ENCODE measurements at places on chromosomes 11 and 22.

DNA sequence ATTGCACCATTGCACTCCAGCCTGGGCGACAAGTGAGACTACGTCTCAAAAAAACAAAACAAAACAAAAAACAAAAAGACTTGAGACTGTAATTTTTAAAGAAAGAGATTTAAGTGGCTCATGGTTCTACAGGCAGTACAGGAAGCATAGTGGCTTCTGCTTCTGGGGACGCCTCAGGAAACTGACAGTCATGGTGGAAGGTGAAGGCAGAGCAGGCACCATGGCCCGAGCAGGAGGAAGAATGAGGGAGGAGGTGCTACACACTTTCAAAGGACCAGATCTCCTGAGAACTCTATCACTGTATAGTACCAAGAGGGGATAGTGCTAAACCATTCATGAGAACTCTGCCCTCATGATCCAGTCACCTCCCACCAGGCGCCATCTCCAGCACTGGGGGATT lies 52.0 kb downstream of the CBL start:
- DNase-seq: no peak

DNA sequence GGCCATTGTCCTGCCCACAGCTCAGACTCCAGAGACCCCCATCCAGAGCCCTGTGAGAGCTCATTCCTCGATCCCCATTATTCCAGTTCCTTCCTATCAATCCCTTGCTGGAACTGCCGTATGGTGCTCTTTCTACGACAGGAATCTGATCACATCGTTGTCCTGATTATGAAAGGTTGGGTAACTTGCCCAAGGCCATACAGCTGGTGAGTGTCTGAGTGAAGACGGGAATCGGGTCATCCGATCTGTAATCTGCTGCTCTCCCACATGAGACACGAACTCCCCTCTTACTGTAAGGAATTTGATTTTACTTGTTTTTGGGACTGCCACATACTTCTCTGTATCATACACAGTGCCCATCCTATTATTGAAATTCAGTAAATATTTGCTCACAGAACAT lies 149.1 kb downstream of the OPCML start:
- no peak for DNase-seq

DNA sequence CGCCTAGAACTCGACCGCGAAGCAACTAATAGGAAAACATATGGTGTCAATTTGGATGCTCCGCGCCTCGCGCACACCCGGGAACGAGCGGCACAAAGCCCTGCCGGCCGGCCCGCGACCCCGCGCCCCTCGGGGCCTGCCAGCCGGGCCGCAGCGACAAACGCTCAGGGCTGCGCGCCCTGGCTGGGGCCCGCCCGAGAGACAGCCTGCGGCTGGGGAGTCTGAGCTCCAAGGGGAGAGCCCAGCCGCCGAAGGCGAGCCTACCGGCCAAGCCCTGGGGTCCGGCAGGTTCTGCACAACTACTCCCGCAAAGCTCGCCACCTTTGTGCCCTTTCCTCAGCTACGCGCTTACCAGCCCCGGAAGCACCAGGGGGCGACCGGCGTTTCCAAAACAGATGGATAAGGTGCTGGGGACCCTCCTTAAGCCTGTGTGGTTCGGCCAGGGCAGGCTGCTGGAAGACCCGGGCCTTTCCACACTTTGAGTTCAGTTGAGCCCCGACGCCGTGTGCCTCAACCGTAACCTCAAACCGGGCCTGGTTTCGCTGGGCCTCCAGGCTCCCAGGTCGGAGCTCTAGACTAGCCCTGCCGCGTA lies 6.0 kb downstream of the PAX6 start:
- DNase-seq: no peak

DNA sequence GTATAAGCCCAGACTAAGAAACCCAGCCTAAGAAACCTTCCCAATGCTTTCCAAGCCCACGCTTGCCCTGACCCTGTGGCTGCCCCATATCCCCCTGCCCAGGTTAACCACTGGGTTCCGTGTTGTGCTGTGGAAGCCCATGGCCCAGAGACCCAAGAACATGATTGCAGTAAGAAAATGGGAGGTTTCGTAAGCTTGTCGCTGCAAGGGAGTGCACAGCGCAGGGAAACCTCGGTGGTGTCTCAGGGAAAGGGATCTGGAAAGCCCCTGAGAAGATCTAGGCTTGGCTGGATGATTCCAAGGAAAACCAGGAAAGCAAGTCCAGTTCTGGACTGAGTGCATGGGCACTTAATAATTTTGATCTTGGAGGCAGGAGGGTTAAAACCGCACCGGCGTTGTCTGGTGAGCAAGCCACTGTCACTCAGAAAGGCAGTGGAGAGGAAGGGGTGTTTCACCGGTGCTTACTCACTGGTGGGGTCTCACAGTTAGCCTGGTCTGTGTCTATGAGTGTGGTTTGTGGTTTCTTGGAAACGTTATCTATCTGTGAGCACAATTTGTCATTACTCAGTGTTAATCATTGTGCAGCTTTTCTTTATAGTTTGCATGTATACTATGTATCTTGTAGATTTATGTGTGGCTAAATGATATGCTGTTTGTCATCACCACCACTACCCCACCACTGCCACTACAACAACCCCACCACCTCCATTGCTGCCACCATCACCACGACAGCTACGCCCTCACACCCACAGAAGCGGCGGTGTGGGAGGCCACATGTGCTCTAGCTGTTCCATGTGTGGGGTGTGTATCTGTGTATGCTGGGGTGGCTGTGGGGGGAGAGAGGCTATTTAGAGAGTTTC lies 53.3 kb upstream of the PRDM11 start:
- DNase-seq: no peak

DNA sequence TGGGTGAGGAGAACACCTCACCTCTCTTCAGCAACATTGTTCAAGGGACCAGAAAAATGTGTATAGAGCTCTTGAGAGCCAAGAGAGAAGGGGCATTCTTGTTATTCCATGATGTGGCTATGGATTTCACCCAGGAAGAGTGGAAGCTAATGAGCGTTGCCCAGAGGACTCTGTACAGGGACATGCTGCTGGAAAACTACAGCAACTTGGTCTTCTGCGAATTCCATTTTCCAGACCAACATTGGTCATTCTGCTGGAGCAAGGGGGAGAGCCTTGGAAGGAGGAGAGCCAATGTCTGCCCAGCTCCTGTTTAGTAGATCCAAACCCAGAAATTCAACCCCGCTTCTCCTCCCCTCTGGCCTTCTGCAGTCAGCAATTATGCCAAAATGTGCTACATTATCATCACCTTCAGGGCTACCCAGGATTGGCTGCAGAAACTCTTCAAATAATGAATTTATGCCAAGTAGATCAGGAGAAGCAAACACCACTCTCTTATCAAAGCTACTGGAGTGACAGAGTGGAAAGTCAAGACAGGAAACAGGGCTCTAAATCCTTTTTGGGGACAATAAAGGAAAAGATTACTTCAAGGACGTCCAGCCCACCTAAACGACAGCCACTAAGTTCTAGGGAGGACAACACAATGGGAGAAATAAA lies 707.5 kb upstream of the LUZP2 start:
- no peak for DNase-seq

DNA sequence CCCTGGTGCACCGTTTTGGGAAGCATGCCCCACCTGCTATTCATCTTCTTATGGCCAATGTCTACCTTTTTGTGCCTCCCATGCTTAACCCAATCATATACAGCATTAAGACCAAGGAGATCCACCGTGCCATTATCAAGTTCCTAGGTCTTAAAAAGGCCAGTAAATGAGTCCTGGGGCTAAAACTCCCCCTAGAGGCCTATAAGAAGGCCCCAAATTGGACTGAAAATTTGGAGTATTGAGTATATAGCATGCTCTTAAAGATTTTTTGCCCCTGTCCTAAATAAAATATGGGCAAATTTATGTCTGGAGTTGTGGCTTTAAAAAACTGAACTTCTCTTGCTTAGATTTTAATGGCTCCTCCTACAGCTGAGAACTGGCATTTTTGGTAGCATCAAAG lies 6.6 kb downstream of the OR51M1 start:
- DNase-seq: no peak

DNA sequence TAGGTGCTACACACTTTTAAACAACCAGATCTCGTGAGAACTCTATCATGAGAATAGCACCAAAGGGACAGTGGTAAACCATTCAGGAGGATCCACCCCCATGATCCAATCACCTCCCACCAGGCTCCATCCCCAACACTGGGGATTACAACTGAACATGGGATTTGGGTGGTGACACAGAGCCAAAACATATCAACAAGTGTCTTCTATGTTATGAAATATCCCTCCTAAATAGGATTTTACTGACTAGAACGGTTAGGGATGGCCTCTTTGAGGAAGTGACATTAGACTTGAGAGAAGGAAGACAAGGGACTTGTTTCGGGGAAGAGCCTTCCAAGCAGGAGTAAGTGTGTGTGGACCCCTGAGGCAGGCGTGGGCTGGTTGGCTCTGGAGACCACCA lies 11.9 kb upstream of the MRPL11 start:
- no peak for DNase-seq

DNA sequence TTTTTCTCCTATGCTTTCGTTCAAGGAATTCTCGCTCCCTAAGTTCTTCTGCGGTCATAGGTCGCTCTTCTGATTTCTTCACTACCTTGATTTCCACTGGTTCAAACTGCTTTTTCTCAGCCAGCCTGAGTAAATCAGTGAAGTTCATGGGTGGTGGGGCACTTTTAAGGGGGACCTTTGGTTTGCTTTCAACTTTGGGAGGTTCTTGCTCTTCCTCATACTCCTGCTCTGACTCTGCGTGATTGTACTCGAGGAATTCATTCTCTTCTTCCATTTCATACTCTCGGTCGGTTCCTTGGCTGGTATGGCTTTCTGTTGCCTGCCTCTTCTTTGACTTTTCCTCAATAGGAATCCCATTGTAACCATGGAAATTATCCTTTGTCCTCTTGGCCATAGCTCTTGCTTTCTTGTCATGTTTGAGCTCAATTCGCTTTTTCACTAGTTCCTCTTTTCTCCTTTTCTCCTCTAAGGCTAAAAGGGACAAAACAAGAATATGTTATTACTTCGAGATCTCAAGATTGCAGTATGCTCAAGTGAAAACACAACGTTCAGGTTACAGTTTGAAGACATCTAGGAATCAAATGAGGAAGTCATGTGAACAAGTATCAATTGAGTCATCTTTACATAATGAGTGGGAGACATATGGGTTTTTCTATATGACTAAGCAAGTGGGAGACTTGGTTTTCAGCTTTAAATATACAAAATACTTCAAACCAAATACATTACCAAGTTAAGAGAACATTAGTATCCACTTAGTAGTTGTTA lies 16.2 kb downstream of the MISFA start:
- no peak for DNase-seq

- DNase-seq: no peak
These were observed 101.8 kb upstream of the SORL1-AS1 start for GRCh38 chr11:121554552-121554951.

DNA sequence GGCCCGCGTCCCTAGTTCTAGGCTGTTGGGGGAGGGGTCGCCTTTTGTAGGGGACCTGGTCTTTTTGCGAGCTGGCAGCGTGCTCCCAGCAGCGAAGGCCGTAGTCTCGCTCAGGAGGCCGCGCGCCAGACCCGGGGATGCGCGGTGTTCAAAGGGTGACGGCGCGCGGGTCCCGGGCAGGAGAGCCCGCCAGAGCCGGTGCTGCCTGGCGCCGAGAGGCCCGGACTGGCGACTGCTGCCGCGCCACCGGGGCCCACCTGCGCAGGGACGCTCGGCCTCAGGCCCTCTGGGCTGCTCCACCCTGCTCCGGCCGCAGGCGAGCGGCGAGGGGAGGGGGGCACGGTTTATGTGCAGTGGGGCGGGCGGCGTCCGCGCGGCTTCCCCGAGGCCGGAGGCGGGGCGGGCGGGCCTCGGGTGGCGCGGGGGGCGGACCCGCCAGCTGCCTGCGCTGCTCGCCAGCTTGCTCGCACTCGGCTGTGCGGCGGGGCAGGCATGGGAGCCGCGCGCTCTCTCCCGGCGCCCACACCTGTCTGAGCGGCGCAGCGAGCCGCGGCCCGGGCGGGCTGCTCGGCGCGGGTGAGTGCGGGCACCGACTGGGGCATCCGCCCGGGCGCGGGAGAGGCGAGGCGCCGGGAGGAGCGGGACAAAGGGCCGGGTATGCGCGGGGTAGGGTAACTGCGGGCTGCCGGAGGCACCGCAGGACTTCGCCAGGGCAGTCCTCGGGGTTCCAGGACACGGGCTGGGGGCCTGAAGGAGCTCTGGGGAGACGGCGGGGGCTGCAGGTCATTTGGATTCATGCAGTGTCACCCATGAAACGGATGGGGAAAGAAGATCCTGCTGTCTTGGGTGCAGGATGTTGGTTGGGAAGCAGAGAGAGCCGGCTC lies at the start of gene PRSS23:
TSS of gene PRSS23 (plus strand) at position 467 of the 884 bp plus-strand sequence. CDS start 7,102 bp downstream, outside the sequence.
- DNase-seq: peak; percentile 35

DNA sequence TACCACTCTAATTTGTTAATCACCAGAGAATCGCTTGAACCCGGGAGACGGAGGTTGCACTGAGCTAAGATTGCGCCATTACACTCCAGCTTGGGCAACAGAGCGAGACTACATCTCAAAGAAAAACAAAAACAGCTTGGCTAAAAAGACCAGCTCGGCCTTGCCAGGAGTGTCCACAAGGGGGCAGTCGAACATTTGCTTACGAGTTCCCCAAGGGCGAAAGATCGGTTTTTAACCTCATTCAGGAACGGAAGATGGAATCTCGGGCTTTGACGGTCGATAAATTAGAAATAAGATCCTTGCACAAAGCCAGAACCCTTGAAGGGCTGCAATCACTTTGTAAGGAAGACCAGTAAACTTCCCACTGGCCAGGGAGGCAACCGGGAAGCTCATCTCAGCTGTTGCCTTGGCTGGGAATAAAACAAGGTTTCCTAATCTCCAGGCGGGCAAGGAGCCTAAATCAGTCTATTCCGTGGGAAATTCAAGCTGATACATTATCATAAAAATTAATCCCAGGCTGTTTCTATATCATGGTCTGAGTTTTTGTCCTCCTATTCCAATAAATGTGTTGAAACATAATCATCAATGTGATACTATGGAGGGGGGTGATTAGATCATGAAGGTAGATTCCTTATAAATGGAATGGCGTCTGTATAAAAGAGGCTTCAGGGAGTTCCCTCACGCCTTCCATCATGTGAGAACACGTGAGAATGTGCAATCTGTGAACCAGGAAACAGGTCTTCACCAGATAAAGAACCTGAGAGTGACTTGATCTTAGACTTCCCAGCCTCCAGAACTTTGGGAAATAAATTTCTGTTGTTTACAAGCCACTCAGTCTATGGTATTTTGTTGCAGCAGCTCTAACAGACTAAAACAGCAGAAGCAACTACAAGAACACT lies 14.9 kb upstream of the SLC29A2 start:
- DNase-seq: peak; percentile 69
